ENCODE measurements at places on chromosomes 2 and 18. TPM values are rescaled to one million over a fixed set of nuclear protein-coding genes. Genes with fewer than 3 reads are reported as not detected.

Gene CIDEA
- 18.5 TPM for polyA plus RNA-seq

Gene NTSR2
- not detected for polyA plus RNA-seq

Gene ANKRD29
- polyA plus RNA-seq: 5.4 TPM

Gene BMP10
- not detected for polyA plus RNA-seq

Gene SP5
- polyA plus RNA-seq: 0.03 TPM

Gene GKN1
- 0.18 TPM for polyA plus RNA-seq

Gene SKOR2
- not detected for polyA plus RNA-seq
